ENCODE measurements at places on chromosomes 7 and 10.

DNA sequence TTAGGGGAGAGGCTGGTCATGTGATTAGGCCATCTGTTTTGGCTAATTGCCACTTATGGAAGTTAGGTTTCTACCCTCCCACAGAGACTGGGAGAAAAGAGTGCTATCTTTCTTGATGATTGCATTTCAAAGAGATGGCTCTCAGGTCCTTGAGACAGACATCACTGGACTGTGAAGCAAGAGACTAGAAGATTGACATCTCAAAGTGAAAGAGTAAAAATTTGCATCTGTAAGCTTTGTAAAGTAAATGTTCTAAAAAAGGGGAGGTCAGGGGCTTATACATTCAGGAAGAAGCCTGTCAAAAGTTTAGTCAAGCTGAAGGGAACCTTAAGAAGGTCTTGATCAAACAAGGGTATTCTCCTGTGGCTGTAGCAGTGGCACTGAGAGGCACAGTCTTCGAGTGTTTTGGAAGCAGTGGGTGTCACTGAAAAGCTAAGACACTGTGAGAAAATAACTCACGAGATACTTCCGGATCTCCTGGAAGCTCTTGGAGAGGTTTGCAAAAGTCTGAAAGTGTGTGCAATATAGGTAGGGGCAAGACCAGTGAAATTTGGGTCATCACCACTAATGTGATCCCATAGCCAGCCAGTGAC lies 342.1 kb downstream of the PHF14 start:
- no peak for DNase-seq

DNA sequence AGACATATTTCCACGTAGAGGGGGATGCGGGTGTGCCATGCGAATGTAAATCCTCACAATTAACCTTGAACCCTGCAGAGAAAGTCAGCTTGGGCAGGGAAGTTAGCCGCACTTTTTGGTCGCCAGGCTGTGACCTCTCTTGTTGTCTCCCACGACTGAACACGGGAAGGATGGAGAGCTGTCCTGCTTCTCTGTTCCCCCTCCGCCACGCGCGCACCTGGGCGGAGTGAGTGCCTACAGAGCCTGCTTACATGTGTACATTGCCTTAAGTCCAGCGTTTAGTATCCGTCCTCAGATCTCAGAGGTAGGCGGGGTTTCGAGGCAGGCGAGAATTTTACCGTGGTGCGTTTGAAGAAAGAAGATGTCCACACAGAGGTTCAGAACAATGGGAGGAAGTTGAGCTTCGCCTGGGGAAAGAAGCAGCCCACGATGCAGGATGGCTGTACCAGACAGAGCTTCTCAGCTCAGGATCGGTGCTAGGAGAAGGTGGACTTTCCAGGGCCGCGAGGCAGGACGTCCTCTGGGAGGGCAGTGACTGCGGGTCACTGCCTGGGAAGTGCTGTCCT lies 482 bp upstream of the ERCC6 start:
- no peak for DNase-seq

GRCh38 chr10:61548364-61548763 lies 95.2 kb upstream of the TMEM26 start:
- DNase-seq, result no peak

DNA sequence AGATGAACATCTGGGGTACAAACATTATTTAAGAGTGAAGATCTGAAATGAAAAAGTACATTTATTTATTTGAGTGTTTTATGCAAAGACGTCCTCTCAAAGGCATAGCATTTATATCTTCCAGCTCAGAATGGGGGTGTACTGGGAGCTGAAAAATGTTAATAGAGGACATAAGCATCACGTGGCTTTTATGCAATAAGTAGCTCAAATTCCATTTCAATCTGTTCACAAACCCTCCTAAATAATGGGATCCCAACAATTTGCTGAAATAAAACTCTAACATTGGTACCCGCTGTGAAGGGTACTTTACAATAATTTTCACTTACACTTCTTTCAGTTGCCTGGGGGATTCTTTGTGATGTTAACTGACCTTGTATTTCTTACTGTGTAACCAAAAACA lies 172.0 kb downstream of the TAX1BP1 start:
- no peak for DNase-seq

- DNase-seq, result no peak
These were observed 259.4 kb downstream of the CAMK1D start for GRCh38 chr10:12608761-12609160.

DNA sequence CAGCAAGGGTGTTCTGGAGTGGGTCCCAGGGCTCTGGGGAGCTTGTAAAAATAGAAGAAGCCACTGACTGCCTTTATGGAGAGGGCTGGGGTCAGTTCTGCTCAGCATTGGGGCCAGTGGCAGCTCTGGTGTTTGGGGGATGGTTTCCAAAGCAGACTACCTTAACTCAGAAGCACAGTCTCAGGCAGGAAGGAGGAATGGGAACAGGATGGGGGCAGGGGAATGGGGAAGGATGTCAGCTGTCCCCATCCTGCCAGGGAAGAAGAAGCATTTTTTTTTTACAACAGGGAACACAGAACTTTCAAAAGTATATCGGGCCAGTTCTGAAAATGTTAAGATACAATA lies 28.8 kb downstream of the TSPAN15 start:
- no peak for DNase-seq

GRCh38 chr7:151700586-151701165 lies 176.2 kb downstream of the PRKAG2 start:
- DNase-seq, result no peak

- no peak for DNase-seq
These were observed 528.5 kb downstream of the LRMDA start for GRCh38 chr10:75959912-75960311.

DNA sequence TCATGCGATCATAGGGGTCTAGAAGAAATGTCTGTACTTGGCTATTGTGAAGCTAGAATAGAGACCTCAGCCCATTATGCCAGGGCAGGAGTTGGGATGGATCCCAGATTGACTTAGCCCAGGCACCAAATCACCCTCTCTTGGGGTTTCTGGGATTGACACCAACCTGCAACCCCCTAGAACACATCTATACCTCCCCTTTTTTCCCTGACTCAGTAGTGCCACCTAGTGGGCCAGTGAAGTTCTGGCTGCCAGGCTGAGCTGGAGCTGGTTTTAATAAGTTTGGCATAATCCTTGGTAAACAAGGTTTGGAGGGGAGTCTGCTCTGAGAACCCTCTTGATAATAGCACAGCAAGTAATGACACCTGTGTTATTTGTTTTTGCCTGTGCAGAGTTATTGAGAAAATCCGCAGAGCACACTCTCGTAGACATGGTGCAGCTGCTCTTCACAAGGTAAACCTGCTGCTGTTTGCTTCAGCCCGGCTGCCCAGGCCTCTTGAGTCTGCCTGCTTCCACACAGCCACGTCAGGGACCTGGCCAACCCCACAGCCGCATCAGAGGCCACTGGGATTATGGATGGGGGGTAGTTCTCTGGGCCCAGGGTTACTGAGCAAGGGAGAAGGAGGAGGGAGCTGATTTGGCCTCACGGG lies 43.3 kb upstream of the NFKB2 start:
- DNase-seq, result peak; percentile 27

GRCh38 chr7:45986355-45987298 lies 65.6 kb upstream of the IGFBP3 start:
- no peak for DNase-seq

- no peak for DNase-seq
These were observed 107.7 kb upstream of the FAM20C start for GRCh38 chr7:84633-85020.

GRCh38 chr7:41162612-41163011 lies 540.3 kb downstream of the INHBA start:
- DNase-seq, result no peak

GRCh38 chr10:23358357-23358756 lies 13.8 kb upstream of the C10orf67 start:
- no peak for DNase-seq

GRCh38 chr10:89343089-89343767 lies 15.4 kb downstream of the IFIT3 start:
- DNase-seq, result no peak

- no peak for DNase-seq
These were observed 247.8 kb downstream of the EBF3 start for GRCh38 chr10:129716211-129716681.

GRCh38 chr10:3719024-3719843 lies 65.8 kb downstream of the KLF6 start:
- no peak for DNase-seq

GRCh38 chr7:151460474-151460855 lies 20.5 kb upstream of the CRYGN start:
- no peak for DNase-seq

DNA sequence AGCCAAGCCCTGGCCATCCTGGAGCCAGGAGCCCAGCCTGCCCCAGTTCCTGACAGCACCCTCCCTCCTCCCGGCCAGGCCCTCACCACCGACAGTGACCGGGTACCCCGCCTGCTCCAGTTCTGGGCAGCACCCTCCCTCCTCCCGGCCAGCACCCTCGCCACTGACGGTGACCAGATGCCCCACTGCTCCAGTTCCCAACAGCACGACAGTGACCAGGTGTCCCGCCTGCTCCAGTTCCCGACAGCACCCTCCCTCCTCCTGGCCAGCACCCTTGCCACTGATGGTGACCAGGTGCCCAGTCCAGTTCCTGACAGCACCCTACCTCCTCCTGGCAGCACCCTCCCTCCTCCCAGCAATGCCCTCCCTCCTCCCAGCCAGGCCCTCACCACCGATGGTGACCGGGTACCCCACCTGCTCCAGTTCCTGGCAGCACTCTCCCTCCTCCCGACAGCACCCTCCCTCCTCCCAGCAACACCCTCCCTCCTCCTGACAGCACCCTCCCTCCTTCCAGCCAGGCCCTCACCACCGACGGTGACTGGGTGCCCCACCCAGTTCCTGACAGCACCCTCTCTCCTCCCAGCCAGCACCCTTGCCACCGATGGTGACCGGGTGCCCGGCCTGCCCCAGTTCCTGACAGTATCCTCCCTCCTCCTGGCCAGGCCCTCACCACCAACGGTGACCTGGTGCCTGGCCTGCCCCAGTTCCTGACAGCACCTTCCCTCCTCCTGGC lies 40.3 kb downstream of the VIPR2 start:
- no peak for DNase-seq

DNA sequence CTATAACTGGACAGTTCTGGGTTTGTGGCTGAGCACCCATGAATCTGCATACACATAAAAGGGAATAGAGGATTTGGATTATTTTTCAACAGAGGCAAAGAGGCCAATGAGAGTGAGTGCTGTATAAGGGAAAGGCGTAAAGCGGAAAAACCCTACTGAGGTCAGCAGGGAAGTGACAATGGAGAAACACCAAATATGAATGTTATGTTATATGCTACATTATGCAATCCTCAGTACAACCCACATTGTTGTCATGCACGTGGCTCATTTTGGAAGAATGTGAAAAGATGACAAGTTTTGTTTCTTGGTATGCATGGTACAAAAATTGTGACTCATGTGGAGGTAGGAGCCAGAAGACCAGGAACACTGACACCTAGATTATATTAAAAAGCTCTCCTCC lies 113.6 kb upstream of the AMPH start:
- DNase-seq, result no peak

DNA sequence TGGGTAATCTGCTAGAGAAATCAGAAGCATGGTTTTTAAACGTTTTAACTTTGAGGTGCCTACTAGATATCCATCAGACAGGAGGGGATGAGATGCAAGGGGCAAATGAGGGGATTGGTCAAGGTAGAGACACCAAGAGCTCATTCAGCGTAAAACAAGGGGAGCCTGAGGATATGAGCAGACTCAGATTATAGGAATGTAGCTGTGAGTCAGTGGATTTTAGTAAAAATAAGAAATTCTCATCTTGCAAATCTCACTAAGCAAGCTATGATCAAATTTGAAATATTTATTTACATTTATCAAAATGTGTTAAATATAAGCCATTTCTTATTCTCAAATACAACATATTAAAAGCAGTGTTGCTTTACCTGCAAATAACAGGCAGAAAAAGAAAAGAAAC lies 21.4 kb upstream of the TFEC start:
- DNase-seq, result no peak

DNA sequence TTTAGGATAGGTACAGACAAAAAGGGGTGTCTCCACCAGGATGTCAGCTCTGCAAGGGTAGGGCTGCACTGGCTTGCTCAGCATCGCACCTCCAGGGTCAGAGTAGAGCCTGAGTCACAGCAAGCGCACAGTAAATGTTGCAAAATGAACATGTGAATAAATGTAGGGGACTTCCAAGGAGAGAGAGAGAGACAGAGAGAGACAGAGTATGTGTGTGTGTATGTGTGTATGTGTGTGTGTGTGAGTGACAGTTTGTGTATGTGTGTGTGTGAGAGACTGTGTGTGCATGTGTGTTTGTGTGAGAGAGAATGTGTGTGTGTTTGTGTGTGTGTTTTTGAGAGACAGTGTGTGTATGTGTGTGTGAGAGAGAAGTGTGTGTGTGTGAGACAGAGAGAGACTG lies 163.3 kb downstream of the RPS24 start:
- DNase-seq, result no peak

DNA sequence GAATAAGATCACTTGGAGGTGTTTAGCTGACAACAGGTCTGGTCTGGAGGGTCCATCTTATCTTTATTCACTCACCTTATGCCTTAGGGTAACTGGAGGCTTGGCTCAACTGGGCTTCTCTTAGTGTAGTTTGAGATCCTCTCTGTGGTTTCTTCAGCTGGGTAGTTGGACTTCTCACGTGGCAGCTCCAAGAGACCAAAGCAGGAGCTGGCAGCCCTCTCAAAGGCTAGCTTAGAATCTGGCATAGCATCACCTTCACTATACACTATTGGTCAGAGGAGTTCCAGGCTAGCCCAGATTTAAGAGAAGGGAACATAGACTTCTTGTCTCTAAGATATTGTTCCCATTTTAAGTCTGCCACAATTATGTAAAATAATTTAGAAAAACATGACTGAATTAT lies 16.4 kb downstream of the ADK start:
- no peak for DNase-seq

DNA sequence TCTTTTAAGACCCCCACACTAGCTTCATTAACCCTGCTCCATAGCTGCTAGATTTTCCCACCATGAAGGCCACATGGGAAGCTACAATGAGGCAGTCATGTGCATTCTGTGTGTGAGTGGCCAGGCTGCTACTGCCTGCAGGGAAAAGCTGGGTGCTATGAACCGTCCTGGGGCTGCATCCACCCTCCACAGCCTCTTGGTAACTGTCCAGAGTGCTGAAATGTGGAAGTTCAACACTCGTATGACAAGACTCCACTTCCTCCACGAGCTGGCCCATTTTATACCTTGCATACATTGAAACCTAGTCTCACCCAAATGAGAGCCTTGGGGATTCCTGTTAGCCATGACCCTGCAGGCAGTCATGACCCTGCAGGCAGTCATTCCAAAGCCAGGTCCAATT lies 59.4 kb downstream of the CUZD1 start:
- DNase-seq, result no peak

DNA sequence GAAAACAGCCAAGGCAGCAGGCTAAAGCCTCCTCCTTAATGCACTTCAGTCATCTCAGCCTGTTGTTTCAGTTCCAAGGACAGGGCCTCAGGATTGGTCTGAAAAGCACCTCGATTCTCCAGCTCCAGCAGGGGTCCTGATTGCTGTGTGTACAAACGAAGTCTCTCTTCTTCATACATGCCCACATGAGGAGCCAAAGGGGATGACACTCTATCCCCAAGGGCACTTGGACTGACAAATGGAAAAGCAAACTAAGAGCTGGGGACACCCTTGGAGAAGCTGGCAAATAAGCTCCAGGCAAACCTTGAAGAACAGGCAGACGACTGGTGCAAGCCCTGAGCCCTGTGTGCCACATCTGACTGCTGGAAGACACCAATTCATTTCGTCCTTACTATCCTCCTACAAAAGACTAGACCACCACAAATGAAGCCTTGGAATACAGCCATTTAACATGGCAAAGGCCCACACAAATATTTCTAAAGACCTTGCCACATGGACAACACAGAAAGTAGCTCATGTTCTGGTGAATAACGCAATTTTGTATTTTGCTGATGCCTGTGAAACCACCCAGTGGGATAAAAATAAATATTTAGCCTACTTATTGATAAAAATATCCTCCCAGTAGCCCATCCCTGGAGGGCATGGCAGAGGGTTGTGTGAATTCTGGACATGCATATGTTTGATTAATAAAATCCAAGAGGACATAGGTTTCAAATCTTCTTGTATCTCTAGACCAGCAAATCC lies 61.9 kb downstream of the PARD3 start:
- DNase-seq, result no peak
